ENCODE measurements at places on chromosomes 1 and 21.

DNA sequence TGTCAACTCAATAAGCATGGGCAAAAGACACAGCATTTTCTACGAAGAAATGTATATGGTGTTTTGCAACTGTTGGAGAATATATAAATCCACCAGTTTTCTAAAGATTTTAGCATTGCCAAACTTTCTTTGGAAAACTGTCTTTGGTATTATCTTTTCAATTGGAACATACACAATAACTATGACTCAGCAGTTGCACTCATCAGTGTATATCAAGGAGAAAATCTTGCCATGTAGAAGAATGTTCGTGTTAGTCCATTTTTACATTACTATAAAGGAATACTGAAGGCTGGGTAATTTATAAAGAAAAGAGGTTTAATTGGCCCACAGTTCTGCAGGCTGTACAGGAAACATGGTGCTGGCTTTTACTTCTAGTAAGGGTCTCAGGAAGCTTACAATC, 41.1 kb downstream of the PRKAA2 start:
- DNase-seq: no peak

DNA sequence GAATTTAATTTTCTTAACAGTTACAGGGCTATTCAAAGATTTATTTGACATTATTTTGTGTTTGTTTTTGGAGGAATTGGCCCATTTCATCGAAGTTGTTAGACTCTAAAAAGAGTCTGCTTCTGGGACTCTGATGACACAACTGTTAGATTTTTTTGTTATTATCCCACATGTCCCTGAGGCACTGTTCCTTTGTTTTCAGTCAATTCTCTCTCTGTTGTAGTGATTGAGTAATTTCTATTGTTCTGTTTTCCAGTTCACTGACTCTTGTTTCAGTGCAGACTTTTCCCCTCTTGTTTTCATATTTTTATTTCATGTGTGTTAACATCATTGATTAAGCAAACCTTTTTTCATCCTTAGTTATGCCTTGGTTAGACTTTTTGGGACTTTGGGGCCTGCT, 325.0 kb downstream of the ZNF326 start:
- no peak for DNase-seq

DNA sequence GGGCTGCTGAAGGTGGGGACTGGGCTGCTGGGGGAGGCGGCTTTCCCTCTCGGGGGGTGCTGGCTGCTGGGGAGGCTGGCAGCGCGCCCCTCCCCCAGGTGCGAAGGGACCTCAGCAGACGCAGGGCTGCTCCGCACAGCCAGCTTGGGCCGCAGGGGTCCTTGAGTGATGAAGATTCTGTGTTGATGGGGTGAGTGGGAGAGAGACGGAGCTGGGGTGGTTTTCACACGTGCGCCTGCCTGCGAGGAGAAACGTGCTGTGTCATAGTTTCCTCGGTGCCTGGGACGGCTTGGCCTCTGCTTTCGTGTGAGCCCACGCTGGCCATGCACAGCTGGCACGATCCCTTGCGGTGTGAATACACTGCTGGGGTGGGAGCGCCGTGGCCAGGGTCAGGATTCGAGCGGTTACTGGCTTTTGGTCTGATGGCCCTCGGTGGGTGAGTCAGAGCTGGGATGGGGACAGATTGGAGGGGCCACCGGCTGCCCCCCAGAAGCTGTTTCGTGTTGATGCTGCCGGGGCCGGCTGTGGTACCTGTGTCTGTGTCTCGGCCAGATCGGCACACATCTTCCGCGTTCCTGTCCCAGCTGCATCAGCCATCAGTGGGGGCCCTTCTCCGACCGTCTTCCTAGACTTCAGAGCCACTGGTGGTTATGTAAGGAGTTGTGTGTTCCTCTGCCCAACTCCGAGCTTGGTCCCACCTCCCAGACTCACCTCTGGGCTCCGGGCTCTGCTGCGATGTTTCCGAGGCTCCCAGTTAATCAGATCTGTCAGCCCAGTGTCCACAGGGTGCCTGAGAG, 24.9 kb downstream of the PRKCZ start:
- DNase-seq: no peak

DNA sequence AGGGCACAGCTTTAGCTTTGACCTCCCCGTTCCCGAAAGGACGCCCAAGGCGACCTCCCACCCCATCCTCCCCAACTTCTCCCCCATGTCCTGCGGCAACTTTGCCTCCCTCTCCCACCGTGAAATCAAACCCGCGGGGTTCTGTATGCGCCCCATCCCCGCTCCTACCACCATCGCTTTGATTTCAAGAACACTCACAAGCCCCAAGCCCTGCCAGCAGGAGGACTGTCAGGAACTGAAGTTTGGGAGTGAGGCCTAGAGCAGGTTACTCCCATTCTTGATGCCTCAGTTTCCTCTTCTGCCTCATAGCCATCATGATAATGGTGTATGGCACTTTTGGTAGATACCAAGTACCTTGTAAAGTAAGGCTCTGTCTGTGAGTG, 2.3 kb downstream of the PTPRU start:
- no peak for DNase-seq

Measured in activated CD4-positive, alpha-beta T cell treated with anti-CD3 and anti-CD28 coated beads for 1 hour (primary cell).